T-helper 2 cell treated with Interferon-gamma antibody and Interleukin-4, amounts not matched to agents 5 μg/mL and 100 μg/mL, for 36 hours (primary cell): ENCODE measurements at places on chromosomes 13 and 19.

GRCh38 chr13:80171096-80171495 is 169.8 kb downstream of the SPRY2 start:
- DNase-seq = no peak

GRCh38 chr13:73647417-73647816 is 486.8 kb downstream of the KLF12 start:
- no peak for DNase-seq

GRCh38 chr13:106595625-106596024 is 27.7 kb upstream of the ARGLU1 start:
- no peak for DNase-seq

- DNase-seq = no peak
These were observed 10.4 kb downstream of the GPR180 start for GRCh38 chr13:94612050-94612449.

GRCh38 chr13:99260216-99260615 is 2.0 kb upstream of the GPR18 start:
- no peak for DNase-seq

DNA sequence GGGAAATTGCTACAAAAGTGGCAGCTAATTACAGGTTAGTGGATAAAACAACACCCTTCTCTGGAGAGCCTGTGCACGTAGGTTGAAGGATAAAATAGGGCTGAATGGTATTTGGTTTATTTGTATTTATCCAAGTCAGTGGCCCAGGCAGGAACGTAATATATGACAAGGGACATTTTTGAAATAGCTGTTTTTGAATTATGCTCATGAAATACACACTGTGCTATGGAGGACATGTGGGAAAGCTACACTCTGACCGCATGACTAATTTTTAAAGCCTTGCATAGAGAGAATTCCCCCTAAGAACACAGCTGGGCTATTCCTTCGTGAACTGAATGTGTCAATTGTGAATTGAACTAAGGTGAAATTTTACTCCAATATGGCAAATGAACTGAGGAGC is 292.1 kb upstream of the MAB21L1 start:
- no peak for DNase-seq

DNA sequence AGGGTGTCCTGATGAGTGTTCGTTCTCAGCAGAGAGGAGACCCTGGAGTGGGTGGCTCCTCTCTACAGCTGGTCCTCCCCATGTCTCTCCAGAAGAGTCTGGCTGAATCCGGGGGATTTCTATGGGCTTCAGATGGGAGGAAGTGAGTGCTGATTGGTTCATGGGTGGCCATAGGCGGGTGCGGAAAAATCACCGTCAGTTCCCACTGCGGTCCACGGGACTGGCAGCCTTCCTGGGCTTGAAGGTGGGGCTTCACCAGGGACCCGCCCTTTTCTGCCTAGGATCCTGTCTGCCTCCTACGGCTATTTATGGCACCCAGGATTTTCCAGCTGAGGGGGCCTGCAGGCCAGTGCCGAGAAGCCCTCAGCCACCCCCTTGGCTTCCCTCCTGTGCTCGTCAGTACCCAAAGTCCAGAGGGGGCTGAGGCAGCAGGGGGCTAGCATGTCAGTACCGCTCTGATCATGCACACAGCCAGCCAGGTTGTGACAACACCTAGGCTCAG is 18.4 kb downstream of the CPB2 start:
- DNase-seq = no peak

DNA sequence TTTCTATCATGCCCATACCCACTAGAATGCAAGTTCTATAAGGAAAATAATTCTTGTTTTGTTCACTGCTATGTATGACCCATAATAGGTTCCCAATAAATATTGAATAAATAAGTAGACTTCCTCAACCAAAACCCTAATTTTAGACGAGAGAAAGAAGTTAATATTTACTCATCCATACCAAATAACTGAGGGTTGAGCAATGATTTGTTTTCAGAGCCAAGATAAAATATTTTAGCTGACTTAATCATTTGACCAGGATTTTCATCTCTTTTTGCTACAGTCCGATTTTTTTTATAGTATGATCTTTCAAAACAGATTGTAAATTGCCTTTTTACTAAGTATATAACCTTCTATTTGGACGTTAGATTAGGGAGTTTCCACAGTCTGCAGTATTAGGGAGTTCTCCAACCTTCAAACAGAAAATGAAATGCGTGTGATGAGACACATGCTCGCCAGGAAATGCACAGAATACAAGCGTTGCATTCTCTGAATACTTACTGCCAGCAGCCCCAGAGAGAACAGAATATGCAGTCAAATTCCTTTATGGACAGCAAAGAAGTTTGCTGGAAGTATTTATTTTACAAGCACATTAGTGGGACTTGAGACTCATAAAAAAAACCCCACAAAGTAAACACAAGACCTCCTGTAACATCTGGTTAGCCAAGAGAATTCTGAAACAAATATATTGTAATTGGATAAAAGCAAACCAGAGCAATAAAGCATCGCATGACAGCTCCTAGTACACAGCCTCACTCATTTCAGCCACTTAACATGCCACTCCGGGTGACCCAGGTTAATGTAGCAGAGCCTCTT is 230.0 kb downstream of the MYO16 start:
- no peak for DNase-seq

DNA sequence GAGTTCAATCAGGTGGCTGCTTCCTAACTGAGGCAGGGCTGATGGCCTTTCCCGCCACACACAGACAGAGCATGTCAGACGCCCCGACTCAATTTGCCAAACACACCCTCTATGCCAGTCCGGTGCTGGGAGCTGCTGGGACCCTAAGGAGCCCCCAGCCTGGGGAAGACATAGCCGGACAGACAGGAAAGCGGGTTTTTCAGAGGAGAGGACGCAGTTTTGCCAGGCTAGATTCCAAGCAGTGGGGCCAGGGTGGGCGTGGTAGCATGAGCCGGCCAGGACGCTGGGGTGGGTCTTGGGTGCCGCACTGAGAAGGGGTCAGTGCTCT is 19.8 kb downstream of the MAST3 start:
- no peak for DNase-seq

- DNase-seq = no peak
These were observed 112.4 kb downstream of the HS6ST3 start for GRCh38 chr13:96202315-96202714.

DNA sequence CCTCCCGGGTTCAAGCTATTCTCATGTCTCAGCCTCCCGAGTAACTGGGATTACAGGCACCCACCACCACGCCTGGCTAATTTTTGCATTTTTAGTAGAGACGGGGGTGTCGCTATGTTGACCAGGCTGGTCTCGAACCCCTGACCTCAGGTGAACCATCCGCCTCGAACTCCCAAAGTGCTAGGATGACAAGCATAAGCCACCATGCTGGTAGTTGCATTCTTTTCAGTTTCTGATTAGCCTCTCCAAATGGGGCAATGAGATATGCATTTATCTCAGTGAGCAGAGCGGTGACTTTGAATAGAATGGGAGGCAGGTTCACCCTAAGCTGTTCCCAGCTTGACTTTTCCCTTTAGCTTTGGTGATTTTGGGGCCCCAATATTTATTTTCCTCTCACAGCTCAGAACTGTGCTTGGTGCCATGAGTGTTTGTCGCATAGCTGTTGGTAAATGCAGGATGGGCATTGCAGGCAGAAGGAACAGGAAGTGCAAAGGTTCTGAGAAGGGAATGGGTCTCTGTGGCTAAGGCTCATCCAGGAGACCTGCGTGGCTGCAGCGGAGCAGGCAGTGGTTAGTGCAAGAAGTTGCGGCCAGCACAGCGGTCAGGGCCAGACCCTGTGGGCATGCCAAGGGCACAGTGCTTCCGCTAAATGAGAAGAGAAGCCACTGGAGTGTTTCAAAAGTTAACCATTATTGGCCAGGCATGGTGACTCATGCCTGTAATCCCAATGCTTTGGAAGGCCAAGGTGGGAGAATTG is 20.7 kb downstream of the LYPD3 start:
- DNase-seq = no peak

DNA sequence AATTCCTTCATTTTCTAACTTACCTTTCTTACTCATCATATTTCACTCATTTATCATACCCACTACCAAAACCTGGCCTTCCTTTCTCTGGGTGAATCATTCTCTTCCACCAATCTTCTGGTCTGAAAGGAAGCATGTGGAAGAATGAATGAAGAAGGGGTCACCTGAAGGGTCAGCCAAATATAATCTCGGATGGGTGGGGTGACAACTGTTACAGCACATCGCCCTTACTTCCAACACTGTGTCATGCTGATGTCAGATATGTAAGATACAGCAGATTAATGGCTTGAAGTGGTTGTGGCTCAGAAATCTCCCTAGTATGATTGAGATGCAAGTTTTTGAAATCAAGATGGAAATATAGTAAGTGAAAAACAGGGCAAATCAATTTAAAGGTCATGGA is 401.7 kb upstream of the HTR2A start:
- no peak for DNase-seq

DNA sequence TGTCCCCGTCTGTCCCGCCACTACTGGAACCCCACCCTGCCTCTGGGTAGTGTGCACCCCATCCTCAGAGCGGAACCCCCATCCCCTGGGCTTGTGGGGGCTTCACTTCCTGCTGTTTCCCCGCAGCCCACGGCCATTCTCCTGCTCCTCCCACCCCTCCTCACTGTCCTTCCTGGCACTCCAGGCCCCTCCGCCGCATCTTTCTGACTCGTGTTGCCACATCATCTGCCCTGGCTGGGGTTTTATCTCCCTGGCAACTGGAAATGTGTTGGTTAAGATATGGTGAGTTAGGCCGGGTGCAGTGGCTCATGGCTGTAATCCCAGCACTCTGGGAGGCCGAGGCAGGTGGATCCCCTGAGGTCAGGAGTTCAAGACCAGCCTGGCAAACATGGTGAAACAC is 37.3 kb downstream of the KDM4B start:
- DNase-seq = no peak

DNA sequence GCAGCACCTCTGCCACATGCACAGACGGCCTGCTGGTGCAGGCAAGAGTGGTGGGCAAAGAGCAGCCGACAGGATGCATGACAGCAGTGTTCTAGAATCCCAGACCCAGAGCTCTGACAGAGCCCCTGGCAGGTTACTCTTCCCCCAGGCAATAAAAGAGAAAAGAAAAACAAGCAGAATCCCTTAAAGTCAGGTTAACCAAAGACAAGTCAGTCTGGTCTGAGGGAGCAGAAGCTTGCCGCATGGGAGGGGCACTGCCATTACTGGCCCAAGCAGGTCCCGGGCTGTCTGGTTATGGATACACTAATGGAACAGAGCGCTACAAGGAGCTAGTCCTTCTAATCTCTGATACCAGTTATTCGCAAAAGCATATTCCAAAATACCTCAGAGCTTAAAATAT is 36.1 kb upstream of the DOCK9 start:
- DNase-seq = no peak

- peak; percentile 70 for DNase-seq
These were observed 3.6 kb upstream of the KCNN4 start for GRCh38 chr19:43784241-43784980.

DNA sequence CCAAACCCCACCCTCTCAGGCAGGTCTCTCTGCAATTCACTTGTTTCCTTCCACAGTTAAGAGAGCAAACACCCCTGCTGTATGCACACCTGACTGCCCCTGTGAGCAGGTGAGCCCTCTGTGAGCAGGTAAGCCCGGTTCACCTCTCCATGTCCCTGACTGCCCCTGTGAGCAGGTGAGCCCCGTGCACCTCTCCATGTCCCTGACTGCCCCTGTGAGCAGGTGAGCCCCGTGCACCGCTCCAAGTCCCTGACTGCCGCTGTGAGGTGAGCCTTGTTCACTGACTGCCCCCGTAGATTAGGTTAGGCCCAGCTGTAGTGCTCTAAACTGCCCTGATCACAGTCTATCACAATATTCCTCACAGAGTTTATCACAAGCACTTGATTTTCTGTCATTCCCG is 29.2 kb downstream of the TMTC4 start:
- DNase-seq = no peak

DNA sequence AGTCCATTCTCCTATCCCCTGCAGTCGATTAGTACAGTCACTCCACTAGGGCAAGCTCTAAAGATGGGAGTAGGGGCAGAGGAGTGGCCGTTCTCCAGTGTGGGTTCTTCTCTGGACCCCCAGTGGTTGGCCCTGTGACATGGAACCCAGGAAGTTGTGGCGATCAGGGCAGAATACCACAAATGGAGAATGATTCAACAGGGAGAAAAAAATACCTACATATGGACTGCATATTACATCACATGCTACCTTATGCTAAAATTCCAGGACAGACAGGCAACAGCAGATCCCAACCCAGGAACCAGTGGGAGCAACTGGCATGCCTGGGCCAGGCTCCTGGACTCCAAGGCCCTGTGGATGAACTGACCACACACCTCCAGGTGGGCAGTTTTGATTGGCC is 20.4 kb downstream of the POU2F2 start:
- DNase-seq = no peak

DNA sequence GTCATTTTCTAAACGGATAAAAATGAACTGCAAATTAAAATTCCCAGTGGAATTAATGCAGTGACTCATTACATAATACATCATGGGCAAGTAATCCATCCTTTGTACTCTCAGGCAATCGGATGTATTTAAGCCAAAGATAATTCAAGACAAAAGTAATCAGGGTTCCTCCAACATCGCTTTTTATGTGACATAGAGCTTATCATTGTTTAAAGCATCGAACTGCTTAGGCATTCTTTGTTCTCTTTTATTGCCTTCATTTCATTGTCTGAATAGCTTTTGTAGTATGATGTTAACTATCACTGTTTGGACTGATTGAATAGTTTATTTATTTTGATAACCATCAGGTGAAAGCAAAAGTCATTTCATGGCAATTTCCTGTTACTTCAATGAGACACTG is 209.4 kb downstream of the ITGBL1 start:
- no peak for DNase-seq

DNA sequence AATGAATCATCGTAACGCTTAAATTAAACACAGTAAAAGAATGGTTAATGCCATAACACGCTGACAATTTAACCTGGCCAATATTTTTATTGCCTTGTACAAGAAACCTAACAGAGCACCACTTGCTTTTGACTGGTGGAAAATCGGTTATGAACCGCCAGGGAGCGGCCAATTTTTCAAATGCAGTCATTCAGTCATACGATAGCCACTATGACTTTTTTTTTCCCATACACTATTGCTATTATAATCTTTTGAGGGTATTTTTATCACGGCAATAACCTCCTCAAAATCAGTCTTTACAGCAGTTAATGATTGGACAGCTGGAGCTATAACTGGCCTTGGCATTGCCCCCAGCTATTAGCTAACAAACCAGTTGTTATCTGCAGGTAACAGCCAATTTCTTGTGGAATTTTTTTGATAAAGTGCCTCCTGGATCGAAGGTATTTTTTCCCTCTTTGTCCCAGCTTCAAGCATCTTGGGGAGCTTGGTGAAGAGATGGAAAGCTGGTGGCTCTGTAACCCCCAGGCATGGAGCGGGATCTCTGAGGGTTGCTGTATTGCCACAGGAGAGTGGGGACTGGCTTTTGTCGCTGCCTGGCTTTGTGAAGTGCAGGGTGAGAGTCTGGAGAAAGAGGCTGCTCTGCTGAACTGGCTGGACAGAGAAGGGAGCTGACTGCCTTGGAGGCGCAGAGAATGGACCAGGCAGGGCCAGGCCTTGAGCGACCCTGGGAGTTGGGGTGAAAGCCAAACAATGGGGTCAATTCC is 198.4 kb upstream of the ZNF536 start:
- DNase-seq = no peak

DNA sequence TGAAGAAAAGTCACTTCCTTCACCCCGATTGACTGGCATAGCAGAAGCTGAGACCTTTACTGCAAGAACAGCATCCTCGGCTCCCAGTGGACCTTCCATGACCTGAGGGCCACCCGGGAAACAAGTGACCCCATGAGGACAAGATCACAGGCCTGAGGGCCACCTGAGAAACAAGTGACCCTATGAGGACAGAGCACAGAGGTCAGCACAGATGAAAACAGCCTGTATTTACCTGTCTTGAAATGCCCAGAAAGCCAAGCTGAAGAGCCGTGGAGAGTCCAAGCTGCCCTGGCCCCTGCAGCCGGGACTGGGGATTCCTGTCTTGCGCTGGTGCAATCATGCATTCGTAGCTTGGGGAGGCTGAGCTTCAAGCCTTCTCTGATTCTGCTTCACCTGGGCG is 114.2 kb upstream of the SPACA7 start:
- no peak for DNase-seq
